GM23248 (cell line): ENCODE measurements at places on chromosomes 4 and X. TPM values are rescaled to one million over a fixed set of nuclear protein-coding genes. Genes with fewer than 3 reads are reported as not detected.
A peak's percentile ranks its signal among the peaks of the same experiment; 100 is the strongest.

ADH7 gene
- total RNA-seq, result not detected in 2 replicates

DNA sequence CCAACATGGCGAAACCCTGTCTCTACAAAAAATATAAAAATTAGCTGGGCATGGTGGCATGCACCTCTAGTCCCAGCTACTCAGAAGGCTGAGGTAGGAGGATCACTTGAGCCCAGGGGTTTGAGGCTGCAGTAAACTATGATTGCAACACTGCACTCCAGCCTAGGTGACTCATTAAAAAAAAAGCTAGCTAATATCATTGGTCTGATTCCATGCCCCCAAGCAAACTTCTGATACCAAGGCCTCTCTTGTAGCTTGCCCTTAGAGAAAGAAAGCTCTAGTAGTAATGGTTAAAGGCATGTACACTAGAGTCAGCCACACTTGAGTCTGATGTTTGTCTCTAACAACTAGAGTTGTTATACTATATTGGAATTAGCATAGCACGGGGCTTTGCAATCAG lies 32.6 kb upstream of the PHF8 start:
- DNase-seq, result peak; percentile 62

GRCh38 chrX:109327251-109327650 lies 154.6 kb downstream of the GUCY2F start:
- no peak for DNase-seq

ITM2A gene
- total RNA-seq, result not detected in 2 replicates

ZMAT1 gene
- not detected in 2 replicates for total RNA-seq

POLN gene
- 1.8 and 3.9 TPM in 2 replicates for total RNA-seq

- no peak for DNase-seq
Measured at GRCh38 chr4:188783606-188784160, 644.4 kb downstream of the TRIML1 start.

GRCh38 chr4:183905593-183906488 lies 734 bp downstream of the STOX2 start:
- DNase-seq, result peak; percentile 32

- DNase-seq, result peak; percentile 6
Measured at GRCh38 chr4:155377276-155377675, 511 bp upstream of the MAP9 start.

DNA sequence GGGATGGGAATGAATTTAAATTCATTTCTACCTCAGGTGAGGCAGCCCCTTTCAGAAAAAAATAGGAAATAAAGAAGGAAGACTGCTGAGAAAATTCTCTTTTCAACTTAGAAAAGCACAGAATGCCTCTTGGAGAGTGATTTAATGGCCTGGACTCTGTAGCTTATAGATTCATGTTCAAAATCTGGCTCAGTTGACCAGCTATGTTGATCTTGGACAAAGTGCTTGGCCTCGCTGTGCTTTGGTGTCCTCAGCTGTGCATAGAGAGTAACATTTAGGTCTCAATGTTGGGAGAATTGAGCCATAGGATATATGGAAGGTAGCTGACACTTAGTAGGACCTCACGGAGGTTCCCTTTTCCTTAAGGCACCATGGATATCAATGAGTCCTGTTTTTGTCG lies 49.7 kb upstream of the SFRP2 start:
- DNase-seq, result no peak

DNA sequence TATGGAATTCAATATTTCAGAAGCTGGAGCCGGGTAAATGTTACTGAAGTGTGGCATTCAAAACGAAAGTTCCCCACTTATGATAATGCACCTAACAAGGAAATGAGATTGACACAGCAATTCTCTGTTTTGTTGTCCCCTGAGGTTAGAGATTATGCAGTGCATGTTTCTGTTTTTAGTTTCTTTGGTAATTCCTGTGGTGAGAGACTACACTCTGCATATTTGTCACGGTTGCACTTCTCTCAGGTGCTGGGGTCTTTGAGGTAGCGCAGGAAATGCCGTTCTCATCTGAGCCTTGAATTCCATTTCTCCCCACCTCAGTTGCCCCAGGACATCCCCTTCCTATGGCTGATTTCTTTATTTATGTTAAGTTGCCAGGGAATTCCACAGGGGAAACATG lies 15.3 kb upstream of the BEND4 start:
- no peak for DNase-seq

SLC26A1 gene
- total RNA-seq, result 0.13 and 0.22 TPM in 2 replicates

DNA sequence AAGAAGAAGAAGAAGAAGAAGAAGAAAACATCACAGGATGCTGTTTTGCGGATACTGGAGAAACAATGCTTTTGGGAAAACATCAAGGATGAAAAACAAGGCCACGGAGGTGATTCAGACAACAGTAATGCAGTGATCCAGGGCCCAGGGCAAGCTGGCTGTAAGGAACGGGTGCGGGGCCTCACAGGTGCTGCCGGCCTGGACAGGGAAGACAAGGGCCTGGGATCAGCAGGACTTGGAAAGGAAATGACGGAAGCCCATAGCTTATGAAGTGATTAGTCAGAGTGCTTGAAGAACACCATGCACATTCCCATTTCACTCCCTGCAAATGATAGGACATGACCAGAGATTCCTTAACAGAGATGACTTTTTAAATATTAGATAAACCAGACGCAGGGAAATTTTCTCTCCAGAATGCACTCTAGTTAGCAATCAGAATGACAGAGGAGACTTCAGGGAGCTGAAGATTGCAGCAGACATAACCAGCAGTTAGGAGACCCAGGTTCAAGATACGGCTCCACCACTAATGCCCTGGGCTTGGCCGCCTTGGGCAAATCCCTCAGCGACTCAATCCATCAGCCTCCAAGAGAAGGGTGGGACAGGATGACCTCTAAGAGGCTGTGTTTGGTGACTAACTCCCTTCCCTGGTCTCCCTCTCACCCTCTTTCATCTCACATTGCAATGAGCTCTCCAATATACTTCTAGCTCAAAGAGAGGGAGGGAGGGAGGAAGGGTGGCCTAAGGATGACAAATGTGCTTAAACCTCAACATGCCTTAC lies 54.1 kb downstream of the APBB2 start:
- peak; percentile 90 for DNase-seq

- peak; percentile 33 for DNase-seq
Measured at GRCh38 chr4:10296730-10297129, 160.5 kb downstream of the ZNF518B start.

GRCh38 chrX:136627409-136627808 lies 20.5 kb upstream of the CD40LG start:
- DNase-seq, result no peak

DNA sequence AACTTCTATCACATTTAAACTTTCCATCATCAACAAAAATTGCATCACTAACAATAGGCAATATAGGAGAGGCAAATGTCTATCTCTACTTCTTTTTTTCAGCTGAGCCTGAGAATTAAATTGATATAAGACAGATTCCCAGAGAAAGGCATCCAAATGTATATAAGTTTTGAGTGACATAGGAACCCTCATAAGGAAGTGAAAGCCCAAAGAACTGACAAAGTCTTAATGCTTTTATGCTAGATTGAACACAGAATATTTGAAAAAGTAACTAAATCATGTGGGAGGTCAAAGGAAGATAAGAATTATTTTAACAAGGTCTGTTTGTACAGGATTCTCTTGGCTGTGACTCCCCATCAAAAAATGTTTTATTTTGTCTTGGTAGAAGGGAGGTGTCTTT lies 714.9 kb downstream of the GRXCR1 start:
- DNase-seq, result no peak

MSN gene
- total RNA-seq, result 281 and 286 TPM in 2 replicates

SUPT20HL2 gene
- not detected in 2 replicates for total RNA-seq

KLKB1 gene
- not detected in 2 replicates for total RNA-seq

- DNase-seq, result no peak
Measured at GRCh38 chr4:70660106-70660505, 6.2 kb downstream of the JCHAIN start.

DNA sequence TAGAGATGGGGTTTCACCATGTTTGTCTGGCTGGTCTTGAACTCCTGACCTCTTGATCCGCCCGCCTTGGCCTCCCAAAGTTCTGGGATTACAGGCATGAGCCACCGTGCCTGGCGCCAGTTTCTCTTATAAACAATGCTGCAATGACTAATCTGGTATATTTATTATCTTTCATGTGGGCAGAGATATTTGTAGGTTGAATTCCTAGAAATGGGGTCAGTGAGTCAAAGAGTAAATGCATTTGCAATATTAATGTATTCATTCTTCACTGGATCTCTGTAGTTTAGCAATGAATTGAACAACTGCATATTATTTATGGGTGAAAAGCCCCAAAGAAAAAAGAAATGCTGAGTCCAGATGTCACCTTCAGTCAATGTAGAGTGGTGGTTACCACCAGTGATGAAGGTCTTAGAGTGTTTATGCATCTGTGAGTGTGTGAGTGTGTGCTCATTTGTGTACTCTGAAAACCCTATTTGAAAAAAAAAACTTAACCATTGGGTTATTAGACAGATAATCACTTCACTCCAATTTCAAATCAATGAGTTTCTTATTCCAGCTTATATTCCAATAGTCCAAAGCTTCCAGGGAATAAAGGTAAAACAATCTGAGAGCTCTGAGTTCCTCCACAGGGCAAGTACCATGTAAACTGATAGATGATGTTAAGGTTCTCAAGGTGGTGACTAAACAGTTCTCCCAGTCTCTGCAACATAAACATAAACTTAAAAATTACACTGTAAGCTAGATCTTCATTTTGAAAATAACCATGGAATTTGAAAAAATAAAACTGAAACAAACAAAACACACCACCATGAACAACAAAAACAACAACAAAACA lies 22.6 kb upstream of the CD38 start:
- DNase-seq, result peak; percentile 72

DNA sequence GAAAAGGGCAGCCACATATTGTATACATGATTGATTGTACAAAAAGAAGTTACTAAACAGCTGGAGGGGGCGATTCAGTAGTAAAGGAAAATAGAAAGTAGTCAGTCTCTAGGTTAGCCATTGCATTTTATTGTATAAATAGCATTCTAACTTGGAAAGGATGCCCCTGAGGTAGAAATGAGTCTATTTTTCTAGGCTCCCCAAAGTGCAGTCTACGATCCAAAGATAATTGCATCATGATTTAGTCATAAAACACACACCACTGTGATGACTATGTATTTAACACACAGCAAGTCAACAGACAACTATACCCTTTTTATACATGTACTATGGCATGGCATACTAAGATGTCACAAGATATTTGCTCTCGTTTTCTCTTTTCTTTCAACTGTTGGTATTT lies 204.9 kb downstream of the APBB2 start:
- DNase-seq, result peak; percentile 82

GRCh38 chr4:164011791-164012190 lies 517.3 kb downstream of the TMA16 start:
- DNase-seq, result no peak

GRCh38 chrX:25851141-25851540 lies 287.0 kb upstream of the MAGEB18 start:
- no peak for DNase-seq

DNA sequence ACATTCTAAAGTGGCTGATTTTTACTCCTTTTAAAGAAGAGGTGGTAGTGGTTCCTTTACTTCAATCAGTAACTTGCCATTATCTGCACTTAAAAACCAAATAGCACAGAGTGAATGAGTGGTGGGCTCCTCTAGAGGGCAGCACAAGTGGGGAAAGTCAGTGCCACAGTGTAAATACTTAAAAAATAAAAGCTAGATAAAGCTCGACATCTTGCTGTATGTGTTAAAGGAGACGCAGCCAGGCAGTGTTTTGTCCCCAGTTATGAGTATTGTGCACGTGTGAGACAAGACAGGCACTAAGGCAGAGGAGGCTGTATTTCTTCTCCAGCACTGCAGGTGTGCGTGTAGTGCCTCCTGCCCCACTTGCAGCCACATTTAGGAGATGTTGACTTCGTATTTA lies 24.6 kb downstream of the NAP1L5 start:
- DNase-seq, result peak; percentile 54

SEPTIN6 gene
- total RNA-seq, result 22.2 and 23.8 TPM in 2 replicates

SHROOM2 gene
- 0.22 and 0.38 TPM in 2 replicates for total RNA-seq

GRCh38 chr4:80578001-80578400 lies 242.5 kb downstream of the CFAP299 start:
- DNase-seq, result no peak

SSX4B gene
- not detected in 2 replicates for total RNA-seq

CFAP97 gene
- 44.0 and 46.3 TPM in 2 replicates for total RNA-seq

GPR50 gene
- total RNA-seq, result not detected in 2 replicates

DKC1 gene
- total RNA-seq, result 30.0 and 40.1 TPM in 2 replicates

DNA sequence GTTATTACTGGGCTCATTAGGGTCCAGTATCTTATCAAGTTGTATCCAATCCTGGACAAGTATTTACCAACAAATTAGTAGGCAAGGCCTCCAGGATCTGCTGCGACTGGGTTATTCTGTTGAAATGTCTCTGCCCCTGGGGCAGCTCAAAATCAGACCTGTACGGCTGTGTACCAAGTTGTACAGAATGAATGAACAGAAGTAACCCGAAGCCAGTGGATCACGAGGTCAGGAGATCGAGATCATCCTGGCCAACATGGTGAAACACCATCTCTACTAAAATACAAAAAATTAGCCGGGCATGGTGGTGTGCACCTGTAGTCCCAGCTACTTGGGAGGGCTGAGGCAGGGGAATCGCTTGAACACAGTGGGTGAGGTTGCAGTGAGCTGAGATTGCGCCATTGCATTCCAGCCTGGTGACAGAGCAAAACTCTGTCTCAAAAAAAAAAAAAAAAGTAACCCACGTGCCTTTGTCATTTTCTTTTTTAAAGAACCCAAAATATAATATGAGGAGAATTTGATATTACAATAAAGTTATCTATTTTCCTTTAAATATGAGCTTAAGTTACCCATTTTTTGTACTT lies 127.3 kb downstream of the CBR4 start:
- DNase-seq, result peak; percentile 68

GRCh38 chrX:138651494-138651893 lies 60.0 kb downstream of the FGF13 start:
- DNase-seq, result peak; percentile 2

TCEAL5 gene
- total RNA-seq, result not detected in 2 replicates

NRK gene
- not detected in 2 replicates for total RNA-seq

SHISA3 gene
- total RNA-seq, result 0.65 TPM in 1 of 2 replicates, not detected in the other

DNA sequence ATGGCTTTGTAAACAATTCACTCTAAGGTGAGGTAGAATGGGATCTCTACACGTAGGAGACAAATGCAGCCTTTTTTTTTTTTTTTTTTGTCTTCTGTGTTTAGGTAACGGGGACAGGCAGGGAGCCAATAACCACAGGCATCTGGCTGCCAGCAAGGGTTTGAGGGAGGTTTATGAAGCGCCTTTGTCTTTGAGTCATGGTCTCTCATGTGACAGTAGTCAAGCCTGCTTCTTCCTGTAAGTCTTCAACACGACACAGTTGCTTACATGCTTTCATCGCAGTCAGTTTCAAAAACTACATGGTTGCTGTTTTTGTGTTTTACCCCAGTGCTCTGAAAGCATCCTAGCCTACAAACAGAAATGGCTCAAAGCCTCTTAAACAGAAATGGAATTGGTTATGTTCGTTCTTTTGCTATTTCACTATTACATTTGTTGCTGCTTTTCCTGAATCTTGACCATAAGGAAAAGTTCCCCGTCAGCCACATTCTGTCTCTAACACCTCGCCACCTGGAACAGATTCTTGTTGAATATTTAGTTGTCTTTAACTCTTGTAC lies 127.8 kb upstream of the METTL14 start:
- DNase-seq, result peak; percentile 71

CTAG2 gene
- not detected in 2 replicates for total RNA-seq

RIBC1 gene
- 0.25 and 0.32 TPM in 2 replicates for total RNA-seq
